ENCODE measurements at places on chromosomes 6 and 20. TPM values are rescaled to one million over a fixed set of nuclear protein-coding genes. Genes with fewer than 3 reads are reported as not detected.

GRCh38 chr6:117483004-117483644 lies 650 bp downstream of the DCBLD1 start:
- peak; percentile 57 for DNase-seq

Gene PACSIN1
- total RNA-seq, result not detected

DNA sequence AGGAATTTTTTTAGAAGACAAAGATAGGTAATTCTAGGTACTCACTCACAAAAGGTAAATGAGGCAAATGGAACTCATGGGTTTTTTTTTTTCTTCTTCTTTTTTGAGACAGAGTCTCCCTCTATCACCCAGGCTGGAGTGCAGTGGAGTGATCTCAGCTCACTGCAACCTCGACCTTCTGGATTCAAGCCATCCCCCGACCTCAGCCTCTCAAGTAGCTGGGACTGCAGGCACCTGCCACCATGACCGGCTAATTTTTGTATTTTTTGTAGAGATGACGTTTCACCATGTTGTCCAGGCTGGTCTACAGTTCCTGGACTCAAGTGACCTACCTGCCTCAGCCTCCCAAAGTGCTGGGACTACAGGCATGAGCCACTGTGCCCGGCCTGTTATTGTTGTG lies 126.1 kb downstream of the LRRC1 start:
- no peak for DNase-seq

Gene RSPH4A
- total RNA-seq, result not detected

Gene PGBD1
- 3.5 TPM for total RNA-seq
